ENCODE measurements at places on chromosomes 3 and 15. TPM values are rescaled to one million over a fixed set of nuclear protein-coding genes. Genes with fewer than 3 reads are reported as not detected.

GRCh38 chr3:195763843-195764825 lies 43.4 kb downstream of the MUC20 start:
- DNase-seq: no peak

The FAM107A gene
- polyA plus RNA-seq: 0.87 TPM

The ATRIP gene
- 7.8 TPM for polyA plus RNA-seq

GRCh38 chr3:127770671-127771355 lies 51.5 kb downstream of the MGLL start:
- DNase-seq: no peak

The CAPN7 gene
- 25.0 TPM for polyA plus RNA-seq

DNA sequence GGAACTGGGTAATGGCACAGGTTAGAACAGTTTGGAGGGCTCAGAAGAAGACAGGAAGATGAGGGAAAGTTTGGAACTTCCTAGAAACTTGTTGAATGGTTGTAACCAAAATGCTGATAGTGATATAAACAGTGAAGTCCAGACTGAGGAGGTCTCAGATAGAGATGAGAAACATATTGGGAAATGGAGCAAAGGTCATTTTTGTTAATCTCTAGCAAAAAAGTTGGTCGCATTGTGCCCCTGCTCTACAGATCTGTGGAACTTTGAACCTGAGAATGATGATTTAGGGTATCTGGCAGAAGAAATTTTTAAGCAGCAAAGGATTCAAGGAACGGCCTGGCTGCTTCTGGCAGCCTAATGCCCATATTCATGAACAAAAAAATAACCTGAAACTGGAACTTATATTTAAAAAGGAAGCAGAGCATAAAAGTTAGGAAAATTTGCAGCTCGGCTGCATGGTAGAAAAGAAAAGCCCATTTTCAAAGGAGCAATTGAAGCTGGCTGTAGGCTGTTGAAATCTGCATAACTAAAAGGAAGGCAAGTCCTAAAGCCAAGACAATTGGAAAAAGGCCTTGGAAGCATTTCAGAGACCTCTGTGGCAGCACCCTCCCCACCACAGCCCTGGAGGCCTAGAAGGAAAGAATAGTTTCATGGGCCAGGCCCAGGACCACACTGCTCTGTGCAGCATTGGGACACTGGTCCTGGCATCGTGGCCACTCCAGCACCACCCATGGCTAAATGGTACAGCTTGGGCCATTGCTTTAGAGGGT lies 182.6 kb upstream of the CD96 start:
- DNase-seq: no peak

DNA sequence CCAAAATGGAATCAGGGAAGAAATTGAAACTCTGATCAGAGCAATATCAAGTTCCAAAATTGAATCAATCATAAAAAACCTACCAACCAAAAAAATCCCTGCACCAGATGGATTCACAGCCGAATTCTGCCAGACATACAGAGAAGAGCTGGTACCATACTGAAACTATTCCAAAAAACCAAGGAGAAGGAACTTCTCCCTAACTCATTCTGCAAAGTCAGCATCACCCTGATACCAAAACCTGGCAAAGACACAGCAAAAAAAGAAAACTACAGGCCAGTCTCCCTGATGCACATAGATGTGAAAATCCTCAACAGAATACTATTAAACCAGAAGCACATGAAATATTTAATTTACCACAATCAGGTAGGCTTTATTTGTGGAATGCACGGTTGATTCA lies 118.1 kb downstream of the MYRIP start:
- DNase-seq: no peak

DNA sequence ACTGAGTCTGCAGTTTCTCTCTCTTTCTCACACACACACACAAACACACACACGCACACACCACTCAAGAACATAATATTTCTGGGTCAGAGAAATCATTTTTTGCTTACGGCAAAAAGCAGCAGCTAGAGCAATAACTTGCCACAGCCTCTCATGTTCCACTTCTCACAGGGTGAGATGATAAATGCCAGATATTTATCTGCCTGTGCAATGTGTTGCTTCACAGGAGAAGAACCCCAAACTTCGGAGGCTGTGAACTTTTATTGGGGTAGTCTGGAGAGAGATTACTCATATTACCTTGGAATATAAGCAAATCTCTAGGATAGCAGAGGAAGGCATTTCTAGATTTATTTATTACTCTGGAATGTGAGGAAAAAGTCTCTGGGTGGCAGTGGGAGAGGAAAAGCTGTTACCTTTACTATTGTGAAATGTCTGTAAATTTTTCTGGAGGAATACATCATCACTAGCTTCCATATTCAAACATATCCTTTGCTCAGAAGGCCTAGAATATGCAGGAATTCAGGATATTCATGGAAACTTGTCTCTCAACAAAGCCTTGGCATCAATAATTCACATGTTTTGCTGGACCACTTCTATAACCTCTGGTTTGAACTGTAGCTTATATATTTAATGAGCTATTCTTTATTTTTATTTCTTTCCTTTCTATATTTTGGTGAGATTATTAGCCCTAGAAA lies 369.2 kb downstream of the NSUN3 start:
- DNase-seq: peak; percentile 21

The CHRNA5 gene
- polyA plus RNA-seq: 1.2 TPM

DNA sequence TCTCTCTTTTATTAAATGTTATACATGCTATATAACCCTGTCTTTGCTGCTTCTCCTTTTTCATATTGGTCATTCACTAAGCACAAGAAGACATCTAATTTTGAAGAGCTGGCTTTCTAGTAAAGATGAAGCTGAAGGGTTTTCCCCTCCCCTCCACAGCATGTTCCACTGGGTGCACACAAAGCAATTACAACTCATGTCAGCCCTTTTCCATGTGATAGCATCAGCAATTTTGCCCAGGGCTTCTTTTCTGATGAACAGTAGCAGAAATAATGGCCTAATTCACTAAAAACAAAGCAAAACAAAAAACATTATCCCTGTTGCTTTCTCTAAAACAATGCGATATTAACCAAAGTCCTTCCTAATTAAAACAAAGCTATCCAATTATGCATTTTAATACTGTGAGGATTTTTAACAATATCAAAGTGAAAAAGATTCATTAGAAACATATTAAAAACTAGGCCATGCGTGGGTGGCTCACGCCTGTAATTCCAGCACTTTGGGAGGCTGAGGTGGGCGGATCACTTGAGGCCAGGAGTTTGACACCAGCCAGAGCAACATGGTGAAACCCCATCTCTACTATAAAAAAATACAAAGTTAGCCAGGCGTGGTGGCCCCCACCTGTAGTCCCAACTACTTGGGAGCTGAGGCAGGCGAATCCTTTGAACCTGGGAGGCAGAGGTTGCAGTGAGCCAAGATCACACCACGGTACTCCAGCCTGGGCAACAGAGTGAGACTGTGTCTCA lies 12.2 kb upstream of the PIK3R4 start:
- no peak for DNase-seq

- no peak for DNase-seq
Observed at GRCh38 chr3:52231502-52232278, 6.2 kb upstream of the TLR9 start.

The MRAS gene
- 71.8 TPM for polyA plus RNA-seq

The DPPA4 gene
- polyA plus RNA-seq: 0.70 TPM

The GOLGA8J gene
- polyA plus RNA-seq: 1.5 TPM

DNA sequence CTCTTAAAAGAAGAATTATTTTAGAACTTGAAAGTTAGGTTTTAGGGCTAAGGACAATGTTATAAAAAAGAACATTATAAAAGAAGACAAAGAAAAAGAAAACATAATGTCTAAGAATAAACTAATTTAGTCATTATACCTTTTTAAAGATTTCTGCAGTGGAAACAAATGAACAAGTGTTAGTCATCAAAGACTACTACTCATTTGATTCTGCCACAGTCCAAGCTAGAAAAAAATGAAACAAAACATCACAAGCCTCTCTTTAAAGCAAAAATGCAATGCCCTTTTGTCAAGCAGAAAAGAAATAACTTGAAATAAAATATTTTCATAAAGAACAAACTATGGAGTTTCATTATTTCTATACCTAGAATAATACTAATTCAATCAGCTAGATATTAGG lies 102.0 kb downstream of the TBC1D5 start:
- no peak for DNase-seq

DNA sequence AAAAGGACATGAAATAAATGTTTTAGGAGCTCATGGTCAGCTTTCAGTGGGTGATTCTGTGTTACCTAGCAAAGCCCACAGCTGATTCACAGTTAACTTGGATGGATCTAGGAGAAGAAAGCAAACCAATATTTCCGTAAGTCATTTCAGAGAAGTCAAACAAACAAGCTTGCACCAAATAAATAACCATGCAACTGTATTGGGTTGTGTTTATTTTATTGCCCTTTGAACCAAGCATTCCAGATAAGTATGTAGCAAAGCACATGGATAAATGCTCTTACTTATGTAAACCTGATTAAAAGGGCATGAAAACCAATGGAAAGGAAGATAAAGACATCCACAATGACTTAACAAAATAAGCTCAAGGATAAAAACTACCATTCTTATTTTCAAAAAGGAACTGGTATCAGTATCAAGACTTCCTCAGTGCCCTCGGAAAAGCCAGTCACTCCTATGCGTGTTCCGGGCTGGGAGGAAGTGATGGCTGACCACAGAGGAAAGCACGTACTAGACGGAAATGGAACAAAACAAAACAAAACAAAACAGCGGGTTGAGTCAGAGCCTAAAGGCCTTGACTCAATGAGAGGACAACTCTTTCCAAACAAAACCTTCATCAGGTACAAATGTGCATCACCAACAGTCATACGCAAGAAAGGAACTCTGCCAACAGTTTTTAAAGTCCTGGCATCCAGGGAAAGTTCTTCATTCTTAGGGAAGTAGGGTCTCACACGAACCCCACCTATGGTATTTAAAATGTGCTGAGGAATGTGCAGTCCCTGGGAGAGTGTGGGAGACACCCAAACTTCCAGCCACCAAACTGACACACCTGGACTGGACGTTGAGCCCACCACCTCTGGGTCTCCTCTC lies 103.3 kb downstream of the SNRK start:
- peak; percentile 78 for DNase-seq

DNA sequence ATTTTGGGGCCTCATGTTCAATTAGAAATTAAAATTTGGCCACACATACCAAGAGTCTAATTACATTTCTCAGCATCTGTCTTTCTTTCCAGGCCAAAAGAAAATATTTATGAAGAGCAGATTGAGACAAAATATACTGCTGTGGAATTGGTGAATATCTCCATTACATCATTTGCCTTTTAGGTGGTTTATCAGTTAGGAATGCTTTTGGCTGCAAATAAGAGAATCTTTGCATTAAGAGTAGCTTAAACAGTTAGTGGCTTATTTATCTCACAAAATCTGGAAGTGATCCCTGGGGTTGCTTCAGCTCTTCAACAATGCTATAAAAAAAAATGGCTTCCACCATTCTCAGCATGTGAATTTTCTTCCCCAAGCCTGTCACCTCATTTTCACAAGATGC lies 308.7 kb downstream of the MAGI1 start:
- no peak for DNase-seq

The KCNAB1 gene
- 6.7 TPM for polyA plus RNA-seq
